Activated T-helper 2 cell treated with anti-CD3 and anti-CD28 coated beads, Interferon-gamma antibody, Interleukin-2, Interleukin-4, amounts not matched to agents 10 μg/mL and 5 μg/mL and 100 μg/mL, durations not matched to agents 14 hours and 24 hours and 36 hours (primary cell): ENCODE measurements at places on chromosomes 1 and 21. TPM values are rescaled to one million over a fixed set of nuclear protein-coding genes. Genes with fewer than 3 reads are reported as not detected.

OR10Z1 gene
- not detected in 2 replicates for total RNA-seq

ASCL5 gene
- not detected in 2 replicates for total RNA-seq

GJB3 gene
- total RNA-seq: not detected in 2 replicates

ZNF593OS gene
- not detected in 2 replicates for total RNA-seq

KPNA6 gene
- 81.2 and 84.0 TPM in 2 replicates for total RNA-seq

CYP4Z1 gene
- not detected in 2 replicates for total RNA-seq

CFAP141 gene
- total RNA-seq: not detected in 2 replicates

- no peak for DNase-seq
Measured at GRCh38 chr1:212229654-212230053, 55.6 kb upstream of the PPP2R5A start.

GRCh38 chr1:1915911-1916840, 1.1 kb downstream of the CALML6 start:
- DNase-seq: no peak

GRCh38 chr1:110477041-110477440, 26.1 kb downstream of the PROK1 start:
- DNase-seq: no peak

DNA sequence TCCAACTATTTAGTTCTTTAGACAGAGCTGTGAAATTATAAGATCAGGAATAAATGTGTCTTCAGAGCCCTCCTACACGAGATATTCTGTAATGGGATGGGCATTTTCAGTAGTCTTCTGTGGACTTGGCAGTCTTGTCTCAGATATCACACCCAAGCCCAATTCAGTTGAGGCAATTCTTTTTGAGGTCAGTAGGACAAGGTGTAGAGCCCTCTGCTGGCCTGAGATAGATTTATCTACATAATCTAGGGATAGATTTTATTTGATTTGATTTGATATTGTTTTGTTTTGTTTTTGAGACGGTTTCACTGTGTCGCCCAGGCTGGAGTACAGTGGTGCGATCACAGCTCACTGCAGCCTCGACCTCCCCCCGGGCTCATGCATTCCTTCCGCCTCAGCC, 77.5 kb downstream of the FMN2 start:
- DNase-seq: no peak

- DNase-seq: no peak
Measured at GRCh38 chr1:92933459-92933858, 27.8 kb downstream of the DIPK1A start.

DNA sequence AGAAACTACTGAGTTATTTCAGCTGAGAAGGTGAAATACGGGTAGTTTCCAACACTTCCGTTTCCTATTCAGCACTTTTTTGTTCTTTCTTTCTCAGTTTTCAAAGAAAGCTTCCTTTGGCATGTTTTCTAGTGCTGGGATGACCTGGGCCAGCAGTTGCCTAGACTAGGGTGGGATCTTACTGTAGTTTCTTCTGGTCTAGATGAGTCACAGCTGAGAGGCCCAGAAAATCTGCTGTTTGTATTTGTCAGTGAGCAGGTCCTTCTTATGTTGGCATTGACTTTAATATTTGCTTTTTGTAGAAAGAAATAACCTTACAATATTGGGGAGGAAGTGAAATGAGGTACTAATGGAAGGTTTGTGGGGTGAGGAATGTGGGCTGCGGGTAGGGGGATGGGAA, 22.2 kb downstream of the C1orf21 start:
- DNase-seq: no peak

DNA sequence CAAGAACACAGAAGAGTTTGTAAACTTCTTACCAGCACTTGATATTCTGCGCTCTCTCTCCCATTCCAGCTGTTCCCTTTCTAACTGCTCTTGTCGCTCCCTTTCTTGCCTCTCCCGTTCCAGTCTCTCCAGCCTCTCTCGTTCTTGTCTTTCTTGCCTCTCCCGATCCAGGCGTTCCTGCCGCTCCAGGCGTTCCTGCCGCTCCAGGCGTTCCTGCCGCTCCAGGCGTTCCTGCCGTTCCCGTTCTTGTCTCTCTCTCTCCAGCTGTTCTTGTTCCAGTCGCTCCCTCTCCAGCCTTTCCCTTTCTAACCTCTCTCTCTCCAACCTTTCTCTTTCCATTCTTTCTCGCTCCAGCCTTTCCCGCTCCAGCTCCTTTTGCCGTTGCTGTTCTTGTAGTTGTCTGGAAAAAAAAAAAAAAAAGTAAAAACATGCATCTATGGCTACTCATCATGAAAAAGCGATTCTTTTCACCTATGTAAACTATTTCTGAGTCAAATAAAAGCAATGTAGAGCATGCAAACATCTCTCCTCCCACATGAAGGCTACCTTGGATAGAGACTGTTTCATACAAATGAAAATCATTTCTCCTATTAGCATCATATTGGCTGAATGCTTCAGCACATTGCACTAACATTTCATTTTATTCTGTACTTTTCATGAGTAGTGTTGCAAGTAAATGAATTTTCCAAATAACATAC, 91.5 kb upstream of the LBR start:
- no peak for DNase-seq

GRCh38 chr1:66938613-66939012, 13.8 kb downstream of the MIER1 start:
- no peak for DNase-seq
